ENCODE measurements at places on chromosomes 13 and 19. TPM values are rescaled to one million over a fixed set of nuclear protein-coding genes. Genes with fewer than 3 reads are reported as not detected.

DNA sequence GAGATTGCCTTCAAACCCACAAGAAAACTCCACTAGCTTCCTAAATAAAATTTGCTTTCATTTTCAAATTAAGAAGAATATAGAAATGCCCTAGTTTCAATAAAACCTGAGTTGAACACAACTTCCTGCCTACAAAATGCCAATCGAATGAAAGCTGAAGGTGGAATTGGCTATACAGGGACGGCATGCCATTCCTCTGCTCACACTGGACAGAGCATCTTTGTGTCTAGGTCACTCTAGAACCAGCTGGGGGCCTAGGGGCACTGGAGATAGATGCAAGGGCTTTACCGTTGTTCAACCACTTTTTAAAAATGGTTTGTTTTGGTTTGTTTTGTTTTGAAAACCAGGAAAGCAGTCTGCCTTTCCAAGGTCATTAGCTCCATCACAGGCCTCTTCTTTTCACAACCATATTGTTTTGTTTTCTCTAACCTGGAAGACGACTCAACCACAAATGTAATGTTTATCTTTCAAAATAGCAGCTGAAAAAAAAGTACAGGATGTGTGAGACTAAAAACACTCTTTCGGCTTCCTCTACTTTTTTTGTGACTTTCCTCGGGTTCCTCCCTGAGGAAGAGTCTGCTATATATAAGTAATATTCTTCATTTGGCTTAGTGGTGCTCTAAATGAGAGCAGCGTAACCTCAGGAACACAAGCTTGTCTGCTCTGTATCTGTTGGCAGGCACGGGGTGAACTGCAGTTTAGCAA is 11.9 kb upstream of the ITM2B start:
- no peak for DNase-seq

DNA sequence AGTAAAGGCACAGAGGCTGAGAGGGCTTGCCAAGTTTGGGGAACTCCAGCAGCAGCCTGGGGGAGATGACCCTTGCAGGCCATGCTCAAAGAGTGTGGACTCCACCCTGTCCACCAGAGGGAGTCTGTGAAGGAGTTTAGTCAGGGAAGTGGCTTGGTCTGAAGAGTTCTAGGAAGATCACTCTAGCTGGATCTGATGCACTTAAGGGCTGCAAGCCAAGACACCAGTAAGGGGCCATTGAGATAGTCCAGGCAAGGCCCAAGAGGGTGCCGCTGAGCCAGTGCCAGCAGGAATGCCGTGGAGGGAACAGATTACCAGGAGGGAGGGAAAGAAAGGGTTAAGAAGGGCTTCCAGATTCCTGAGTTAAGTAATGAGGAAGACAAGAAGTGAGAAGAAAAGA is 68.7 kb downstream of the ZAR1L start:
- peak; percentile 37 for DNase-seq

DNA sequence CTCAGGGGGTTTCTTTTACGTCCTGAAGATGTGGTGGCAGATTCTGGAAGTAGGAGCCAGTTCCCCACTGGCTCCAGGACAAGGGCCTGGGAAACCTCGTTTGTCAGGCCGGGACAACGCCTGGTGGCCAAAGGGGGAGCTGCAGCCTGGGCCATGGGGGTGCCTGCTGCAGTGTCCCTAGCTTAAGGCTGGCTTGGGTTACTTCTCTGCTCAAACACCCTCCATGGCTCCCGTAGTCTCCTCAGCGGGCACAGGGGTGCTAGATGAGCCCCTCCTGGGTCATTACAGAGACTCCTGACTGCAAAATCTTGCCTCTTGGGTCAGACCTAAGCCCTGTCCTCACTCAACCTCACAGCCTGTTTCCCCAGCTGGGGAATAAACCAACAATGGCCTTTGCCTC is 14.7 kb downstream of the CILP2 start:
- no peak for DNase-seq

Gene C19orf85
- total RNA-seq, result not detected

Gene PTGER1
- 0.36 TPM for total RNA-seq

Measured in activated naive CD8-positive, alpha-beta T cell treated with anti-CD3 and anti-CD28 coated beads, Interleukin-2, amount 10 ng/mL, durations not matched to agents 7 days and 5 days (primary cell).